ENCODE measurements at places on chromosomes 1 and 21.

DNA sequence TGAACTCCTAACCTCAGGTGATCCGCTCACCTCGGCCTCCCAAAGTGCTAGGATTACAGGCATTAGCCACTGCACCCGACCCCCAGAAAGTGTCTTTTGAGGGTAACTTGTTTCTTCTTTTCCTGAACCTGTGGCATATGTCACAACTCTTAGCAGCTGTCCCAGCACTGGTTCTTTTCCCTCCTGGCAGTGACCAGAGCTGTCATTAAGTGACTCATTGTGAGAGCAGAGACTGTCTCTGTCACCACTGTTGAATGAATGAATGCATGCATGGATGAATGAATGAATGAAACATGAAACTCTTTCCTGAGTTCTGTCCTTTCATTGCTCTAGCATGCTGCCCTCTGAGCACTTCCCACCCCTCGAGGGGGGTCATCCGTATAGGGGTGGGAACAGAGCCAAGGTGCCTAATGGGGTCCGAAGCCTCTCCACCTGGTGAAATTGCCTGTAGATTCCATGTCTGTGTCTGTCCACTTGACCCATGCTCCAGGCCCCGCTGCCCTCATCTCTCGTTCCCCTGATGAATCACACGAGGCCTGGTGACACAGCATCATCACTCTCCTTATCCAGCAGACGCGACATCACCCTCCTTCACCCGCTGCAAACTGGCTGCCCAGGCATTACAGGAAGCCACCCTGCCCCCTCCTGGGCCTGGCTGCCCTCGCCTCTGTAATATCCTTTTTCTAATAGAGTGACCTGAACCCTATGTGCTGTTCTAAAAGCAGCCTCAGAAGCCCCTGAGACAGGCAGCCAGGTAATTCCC, 75.0 kb downstream of the IGSF21 start:
- DNase-seq: no peak

DNA sequence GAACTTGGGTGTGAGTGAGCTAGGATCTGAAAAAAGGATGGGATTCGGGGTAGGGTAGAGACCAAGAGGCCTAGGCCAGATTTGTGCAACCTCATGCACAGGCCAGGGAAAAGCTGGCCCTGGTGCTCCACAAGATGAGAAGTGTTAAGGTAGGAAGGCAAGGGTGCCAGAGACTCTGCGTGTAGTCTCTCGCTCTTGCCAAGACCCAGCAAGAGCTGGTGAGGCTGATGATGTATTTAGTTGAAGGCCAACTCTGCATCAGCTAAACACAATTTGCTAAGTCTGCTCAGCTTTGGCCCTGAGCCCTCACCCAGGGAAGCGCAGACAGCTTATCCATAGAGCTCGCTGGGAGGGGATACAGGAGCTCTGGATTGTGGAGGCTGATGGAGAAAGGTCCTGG, 26.6 kb upstream of the SOX13 start:
- no peak for DNase-seq

GRCh38 chr1:182803846-182804245, 14.3 kb downstream of the NPL start:
- no peak for DNase-seq

DNA sequence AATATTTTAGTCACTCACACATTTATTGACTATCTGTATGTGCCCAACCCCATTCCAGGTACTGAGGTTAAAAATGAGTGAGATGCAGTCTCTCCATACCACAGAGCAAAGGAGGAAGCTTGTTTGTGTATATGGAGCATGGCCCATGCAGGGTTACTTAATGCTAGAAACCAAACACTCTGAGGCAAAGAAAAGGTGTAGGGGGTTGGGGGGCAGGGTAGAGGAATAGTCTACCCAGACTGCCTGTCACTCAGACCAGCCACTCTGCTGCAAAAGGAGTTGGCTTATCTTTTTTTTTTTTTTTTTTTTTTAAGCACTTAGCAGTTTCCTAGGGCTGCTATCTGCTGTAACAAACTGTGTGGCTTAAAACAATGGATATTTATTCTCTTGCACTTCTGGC, 19.8 kb downstream of the PGM1 start:
- DNase-seq: no peak

DNA sequence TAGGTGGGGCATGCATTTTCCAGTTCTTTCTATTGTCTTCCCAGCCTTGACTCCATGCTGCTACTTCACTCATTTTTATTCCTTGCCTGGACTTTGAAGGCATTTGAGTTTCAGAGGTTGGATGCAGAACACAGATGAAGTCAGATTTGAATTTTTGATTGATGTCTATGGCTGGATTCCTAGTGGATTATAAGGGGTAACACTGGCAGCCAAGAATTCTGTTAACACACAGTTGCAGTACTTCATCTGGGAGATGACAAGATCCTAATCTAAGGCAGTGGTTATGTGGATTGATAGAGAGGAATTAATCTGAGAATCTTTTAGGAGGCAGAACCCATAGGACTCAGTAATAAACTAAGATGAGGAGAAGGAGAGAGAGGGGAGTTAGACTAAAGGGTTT, 439.0 kb upstream of the USP24 start:
- no peak for DNase-seq

GRCh38 chr1:168081373-168082007, 55.2 kb downstream of the GPR161 start:
- DNase-seq: no peak

DNA sequence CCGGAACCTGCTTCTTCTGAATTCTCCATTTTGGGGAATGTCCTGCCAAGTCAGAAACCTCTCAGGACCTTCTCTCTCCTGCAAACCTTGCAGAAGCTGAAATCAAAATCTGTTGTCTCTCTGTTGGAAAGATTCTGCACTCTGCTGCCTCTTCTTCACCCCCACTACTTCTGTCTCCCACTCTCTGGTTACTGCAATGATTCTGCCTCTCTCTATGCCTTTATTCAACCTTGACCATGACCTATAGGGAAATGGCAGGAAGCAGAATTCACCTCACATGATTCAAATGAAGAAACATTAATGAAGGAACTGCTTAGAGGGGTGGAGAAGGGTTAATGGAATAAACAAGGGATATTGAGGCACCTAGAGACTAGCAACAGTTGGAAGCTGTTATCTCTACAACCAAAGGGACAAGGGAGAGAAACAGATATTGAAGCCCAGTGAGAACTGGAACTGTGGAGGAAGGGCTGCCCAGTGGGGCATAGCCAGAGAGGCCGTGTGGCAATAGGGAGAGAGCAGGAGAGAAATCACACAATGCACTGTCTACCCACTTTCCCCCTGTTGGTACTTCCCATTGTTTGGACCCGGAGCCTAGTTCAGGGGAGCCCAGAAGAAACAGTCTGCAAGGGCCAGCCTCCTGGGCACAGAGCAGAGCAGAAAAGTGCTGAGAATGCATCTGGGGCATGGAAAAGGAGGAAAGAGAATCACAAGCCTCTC, 76.1 kb upstream of the JUN start:
- no peak for DNase-seq

DNA sequence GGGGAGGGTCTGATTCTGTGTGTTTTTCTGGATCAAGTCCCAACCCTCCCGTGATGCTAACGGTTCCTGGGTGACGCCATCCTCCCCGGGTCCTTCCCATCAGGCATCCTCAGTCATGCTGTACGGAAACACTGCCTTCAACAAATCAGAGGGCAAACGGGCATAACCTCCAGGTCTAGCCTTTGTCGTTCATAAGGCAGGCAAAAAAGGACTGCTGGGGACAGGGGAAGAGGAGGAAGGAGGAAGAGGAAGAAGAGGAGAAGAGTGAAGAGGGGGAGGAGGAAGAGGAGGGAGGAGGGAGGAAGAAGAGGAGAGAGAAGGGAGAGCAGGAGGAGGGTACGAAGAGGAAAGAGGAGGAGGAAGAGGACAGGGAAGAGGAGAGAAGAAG, 84.4 kb downstream of the ITPKB start:
- DNase-seq: no peak

- no peak for DNase-seq
Measured at GRCh38 chr1:56331892-56332567, 247.3 kb downstream of the PLPP3 start.

- no peak for DNase-seq
Measured at GRCh38 chr1:84997667-84998600, 1.0 kb upstream of the MCOLN2 start.

GRCh38 chr1:160789702-160790611, 6.0 kb upstream of the LY9 start:
- no peak for DNase-seq

DNA sequence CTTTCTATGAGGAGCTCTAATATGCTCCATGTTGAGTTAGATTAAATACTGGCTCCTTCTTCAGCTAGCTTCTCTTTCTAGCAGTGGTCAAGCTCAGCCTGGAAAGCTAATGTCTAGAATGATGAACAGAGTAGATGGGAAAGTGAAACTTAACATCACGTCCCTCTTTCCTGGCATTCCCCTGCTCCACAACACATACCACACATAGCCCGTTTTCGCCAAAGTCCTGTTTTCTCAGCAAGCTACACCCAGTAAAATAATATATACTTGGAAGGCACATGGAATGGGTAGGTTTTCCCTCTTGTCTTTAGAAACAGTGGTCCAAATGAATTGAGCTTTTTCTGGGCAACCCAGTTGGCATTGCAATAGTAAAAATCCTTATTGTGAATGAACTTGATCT, 3.8 kb downstream of the KRTAP27-1 start:
- DNase-seq: no peak

DNA sequence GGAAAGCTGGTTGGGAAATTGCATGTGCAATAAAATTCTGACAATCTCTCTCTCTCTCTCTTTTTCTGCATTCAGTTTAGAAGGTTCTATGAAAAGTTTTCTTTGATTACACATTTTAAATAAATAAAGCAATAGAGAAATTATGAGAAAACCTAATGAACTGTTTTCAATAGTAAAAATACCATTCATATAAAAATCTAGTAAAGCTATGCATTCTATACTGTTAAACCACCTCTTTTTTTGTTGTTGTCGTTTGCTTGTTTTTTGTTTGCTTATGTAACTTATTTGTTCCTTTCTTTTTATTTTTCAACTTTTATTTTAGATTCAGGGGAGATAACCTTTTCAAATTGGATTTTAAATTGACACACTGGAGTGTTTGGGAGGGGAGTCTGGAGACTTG, 14.1 kb upstream of the OR2B11 start:
- DNase-seq: no peak

DNA sequence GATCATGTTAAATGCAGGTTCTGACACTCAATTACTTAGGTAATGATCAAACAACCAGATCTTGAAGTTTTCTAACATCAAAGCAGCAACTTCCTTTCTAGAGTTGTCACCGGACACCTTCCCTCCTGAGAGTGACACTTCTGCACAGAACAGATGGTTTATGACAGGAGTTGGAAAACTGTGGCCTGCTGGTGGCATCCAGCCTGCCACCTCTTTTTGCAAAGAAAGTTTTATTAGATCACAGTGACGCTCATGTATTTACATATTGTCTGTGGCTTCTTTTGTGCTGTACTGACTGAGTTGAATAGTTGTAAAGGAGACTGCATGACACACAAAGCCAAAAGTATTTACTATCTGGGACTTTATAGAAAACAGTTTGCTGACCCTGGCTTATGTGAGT, 28.3 kb downstream of the DDR2 start:
- DNase-seq: no peak

DNA sequence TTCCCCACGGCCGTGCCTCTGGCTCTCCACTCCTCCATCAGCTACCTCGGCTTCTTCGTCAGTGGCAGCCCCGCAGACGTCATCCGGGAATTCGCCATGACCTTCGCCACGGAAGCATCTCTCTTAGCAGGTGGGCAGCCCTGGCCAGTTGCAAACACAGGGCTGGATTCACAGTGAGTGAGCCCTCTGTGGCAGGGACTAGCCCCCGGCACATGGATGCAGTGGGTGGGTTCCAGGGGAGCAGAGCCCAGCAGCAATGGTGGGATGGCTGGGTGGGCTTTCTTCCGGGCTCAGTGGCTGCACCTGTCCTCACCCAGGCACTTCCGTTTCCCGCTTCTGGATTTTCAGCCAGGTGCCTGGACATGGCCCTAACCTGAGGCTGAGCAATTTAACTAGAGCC, 9.4 kb downstream of the UBASH3A start:
- DNase-seq: no peak

DNA sequence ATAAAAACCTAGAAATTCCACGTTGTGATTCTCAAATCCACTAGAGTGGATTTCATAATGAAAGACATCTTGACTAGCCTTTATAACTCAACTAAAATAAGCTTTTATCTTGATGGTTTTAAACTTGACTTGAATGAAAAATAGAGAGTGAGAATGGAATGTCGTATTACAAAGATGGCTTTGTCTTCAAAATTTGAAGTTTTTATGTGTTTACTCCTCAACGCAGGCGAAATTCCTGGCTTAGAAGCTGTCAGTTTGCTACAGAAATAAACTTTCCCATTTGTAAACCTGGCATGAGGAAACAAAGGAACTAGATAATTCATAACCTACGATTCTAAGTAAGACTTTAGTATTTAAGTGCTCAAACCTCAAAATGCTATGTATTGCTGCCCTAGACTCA, 90.0 kb upstream of the KRTAP19-8 start:
- no peak for DNase-seq

DNA sequence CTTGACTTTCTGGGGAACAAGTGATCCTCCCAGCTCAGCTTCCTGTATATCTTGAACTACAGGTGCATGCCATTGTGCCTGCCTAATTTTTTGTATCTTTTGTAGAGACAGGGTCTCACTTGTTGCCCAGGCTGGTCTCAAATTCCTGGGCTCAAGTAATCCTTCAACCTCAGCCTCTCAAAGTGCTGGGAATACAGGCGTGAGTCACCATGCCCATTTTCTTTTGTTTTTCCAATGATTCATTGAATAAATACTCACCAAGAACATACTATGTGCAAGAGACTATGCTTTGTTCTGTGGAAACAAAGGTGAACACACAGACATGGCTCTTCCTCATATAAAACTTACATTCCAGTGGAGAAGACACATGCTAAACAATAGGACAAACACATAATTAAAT, 407.8 kb upstream of the DAB1 start:
- DNase-seq: no peak

- DNase-seq: no peak
Measured at GRCh38 chr1:174052621-174053020, 30.5 kb upstream of the RC3H1 start.

DNA sequence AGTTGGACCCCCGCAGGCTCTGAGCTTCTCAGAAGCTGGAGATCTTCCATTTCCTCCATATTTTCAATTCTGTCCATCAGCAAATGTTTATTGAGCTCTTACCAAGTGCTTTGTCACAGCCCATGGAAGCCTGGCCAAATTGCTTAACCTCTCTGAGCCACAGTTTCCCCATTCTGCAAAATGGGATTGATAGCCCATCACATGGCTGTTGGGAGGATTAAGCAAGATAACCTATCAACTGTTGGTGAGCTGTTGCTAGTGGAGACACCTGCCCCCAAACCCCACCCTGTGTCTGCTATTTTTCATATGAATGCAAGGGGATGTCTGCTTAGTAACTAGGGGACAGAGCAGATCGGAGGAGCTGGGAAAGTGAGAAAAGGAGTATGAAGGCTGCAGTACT, 38.3 kb downstream of the CD34 start:
- no peak for DNase-seq

- no peak for DNase-seq
Measured at GRCh38 chr1:208117409-208117808, 126.8 kb downstream of the PLXNA2 start.

DNA sequence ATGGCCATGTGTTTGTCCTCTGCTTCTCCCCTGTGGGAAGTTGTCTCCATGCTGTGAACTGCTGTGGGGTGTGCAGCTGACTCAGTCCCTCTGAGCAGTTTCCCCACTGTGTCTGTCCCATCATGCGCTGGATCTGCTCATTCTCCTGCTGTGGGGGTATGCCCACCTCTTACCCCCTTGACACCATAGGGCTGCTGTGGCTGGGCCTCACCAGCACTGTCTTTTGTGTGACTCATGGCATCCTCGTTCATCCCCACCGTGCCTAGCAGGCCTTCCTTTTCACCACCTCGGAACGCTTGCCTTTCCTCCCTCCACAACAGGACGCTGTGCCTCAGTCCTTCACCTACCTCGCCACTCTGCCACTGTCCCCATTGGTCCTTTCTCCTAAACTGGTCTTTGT, 27.3 kb downstream of the VANGL2 start:
- DNase-seq: no peak

Measured in stimulated activated CD8-positive, alpha-beta memory T cell treated with anti-CD3 and anti-CD28 coated beads, Interleukin-7, amount 100 ng/mL, for 4 hours (primary cell).